ENCODE measurements at places on chromosomes 4 and X.
A peak's percentile ranks its signal among the peaks of the same experiment; 100 is the strongest.

DNA sequence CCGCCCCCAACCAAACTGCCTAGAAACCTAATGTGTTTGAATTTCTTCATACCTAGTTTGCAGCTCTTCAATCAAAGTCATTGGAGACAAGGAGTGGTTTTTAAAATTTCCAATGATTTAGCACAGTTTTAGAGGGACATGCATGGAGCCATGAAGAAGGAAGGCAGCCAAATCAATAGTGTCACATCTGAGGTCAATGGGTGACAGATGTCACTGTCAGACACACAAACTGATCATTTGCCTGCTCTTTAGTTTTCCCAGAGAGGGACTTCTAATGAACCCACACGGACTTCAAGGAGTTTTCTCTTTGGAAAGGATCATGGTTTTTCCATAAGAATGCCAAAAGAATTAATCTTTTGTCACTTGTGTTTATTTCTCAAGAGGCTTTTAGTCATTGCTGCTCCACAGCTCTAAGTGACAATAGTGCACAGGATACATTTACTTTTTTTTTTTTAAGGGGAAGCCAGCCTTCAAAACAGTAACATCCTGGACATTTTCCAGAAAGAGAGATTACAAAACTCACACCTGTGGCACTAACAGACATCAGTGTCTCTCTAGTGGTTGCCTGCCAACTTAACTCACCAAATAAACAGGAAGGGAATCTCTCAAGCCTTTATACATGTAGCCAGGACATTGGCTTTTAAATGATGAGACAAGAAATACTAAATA lies 251.1 kb upstream of the DIAPH2 start:
- no peak for DNase-seq

DNA sequence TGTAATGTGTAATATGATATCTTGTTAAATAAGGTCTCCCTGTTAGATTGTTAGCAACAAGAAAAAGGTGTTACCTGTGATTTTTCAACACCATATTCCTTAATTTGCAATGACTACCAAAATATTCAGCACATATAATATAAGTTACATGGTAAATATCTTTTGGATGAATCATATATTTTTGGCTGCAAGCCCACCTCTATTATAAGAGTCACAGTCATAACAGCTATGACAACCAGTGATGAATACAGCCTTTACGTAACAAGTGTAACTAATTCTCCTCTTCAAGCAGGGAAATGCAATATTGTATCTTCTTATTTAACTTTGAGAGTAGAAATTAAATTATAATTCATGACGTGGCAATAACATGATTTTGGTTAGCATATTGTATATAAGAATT lies 187.0 kb downstream of the NLGN4X start:
- no peak for DNase-seq

- DNase-seq: no peak
These were observed 5.7 kb downstream of the ARL13A start for GRCh38 chrX:100975212-100975611.

DNA sequence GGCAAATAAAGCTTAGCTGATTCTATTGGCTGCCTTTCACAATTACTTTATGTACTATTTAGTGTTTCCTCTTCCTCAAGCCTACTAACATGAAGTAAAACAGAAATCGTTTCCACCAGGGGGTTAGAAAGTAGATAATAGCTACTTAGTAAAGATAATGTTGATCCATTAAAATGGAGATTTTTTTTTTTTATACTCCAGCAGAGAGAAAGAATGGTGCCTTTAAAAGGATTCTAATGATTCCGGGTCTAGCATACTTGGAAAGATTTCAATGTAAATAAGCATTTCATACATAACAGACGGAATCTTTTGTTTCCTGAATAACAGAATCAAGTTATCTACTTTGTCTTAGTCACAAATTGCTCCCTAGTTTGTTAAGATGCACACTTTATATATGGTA lies 37.1 kb downstream of the GK start:
- DNase-seq: no peak

- DNase-seq: peak; percentile 34
These were observed 3.3 kb downstream of the KLF3 start for GRCh38 chr4:38667085-38667893.

DNA sequence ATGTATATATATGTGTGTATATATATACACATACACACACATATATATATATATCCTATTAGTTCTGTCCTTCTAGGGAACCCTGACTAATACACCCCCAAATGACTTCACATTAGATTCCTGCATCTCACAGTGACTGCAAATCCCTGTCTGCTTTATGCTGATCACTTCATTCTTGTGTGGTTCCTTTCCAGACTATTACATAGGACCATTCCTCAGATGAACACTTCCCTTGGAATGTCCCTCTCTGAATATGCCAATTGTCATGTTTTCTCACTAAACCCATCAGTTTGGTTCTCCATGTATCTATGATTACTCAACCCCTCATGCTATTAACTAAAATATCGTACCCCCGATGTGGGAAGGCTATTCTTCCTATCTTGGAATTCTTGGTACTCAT lies 605.2 kb upstream of the NR3C2 start:
- DNase-seq: no peak

DNA sequence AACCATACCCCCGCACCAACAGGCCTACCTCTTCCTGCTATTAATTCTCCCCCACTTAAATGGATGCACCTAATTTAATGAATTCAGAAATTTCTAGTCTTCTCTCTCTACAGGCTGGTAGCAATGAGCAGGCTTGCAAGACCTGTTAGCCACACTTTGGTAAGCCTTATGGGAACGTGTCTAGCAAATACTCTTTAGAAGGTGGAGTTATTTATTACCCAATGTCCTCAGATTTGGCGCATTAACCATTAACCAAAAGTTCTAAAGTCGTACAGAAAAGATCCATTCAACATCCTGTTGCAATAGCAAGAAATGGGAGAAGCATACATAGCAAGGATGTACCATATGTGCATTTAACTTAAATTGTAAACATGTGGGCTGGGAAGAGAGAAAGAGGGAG lies 47.5 kb downstream of the SLITRK2 start:
- no peak for DNase-seq

GRCh38 chr4:96063639-96064038 lies 223.7 kb downstream of the PDHA2 start:
- no peak for DNase-seq

DNA sequence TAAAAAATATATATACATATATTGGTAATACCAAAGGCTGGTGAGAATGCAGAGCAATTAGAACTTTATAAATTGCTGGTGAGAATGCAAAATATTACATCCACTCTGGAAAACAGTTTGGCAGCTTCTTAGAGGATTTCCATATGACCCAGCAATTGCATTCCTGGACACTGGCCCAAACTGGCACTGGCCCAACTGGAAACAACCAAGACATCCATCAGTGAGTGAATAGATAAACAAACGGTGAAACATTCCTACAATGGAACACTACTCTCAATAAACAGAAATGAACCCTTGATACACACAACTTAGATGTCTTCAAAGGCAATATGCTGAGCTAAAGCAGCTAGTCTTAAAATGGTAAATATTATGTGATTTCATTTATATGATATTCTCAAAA lies 524.2 kb downstream of the IQCM start:
- DNase-seq: no peak

- DNase-seq: no peak
These were observed 6.5 kb downstream of the ZFYVE28 start for GRCh38 chr4:2411786-2412510.

DNA sequence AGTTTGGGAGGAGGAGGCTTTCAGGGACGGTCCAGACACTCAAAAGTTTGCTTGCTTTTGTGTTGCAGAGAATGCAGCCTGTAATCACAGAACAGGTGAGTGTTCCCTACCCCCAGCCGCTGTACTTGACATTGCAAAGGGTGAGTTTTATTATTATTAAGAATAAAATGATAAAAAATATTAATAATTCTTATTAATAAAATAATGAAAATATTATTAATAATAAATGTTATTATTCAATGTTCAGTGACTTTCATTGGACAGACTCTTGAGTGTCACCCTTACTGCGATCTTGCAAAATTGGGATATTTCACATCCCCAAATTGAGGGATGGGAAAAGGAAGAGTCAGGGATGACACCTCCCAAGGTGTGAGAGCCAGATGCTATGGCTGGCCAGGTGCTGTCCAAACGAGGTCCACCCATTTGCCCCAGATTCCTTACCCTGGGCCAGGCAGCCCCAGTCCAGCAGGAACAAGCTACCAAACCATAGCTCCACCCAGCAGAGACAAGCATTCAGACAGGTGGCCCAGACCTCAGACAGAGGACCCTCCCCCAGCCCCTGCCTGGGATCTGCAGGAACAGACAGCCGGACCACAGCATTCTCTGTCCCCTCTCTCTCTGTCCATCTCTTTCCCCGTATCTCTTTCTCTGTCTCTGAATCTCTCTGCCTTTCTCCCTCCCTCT lies 22.4 kb downstream of the IL3RA start:
- DNase-seq: no peak

GRCh38 chr4:38723726-38724474 lies 58.9 kb downstream of the TLR10 start:
- no peak for DNase-seq

GRCh38 chr4:60885011-60885410 lies 315.1 kb upstream of the ADGRL3 start:
- DNase-seq: no peak

- no peak for DNase-seq
These were observed 156.3 kb upstream of the VEGFC start for GRCh38 chr4:176949029-176949428.

GRCh38 chr4:94039226-94039625 lies 168.4 kb upstream of the SMARCAD1 start:
- DNase-seq: no peak

GRCh38 chr4:169626331-169627282 lies 6.2 kb downstream of the CLCN3 start:
- DNase-seq: no peak

- DNase-seq: no peak
These were observed 36.7 kb upstream of the SLC25A4 start for GRCh38 chr4:185106353-185106752.
